ENCODE measurements at places on chromosomes 11 and 22.
A peak's percentile ranks its signal among the peaks of the same experiment; 100 is the strongest.

- DNase-seq = no peak
Measured at GRCh38 chr22:35460688-35461087, 60.7 kb downstream of the MCM5 start.

- DNase-seq = no peak
Measured at GRCh38 chr22:44098966-44099530, 74.9 kb downstream of the PARVB start.

- no peak for DNase-seq
Measured at GRCh38 chr11:64150051-64150450, 15.9 kb downstream of the MACROD1 start.

GRCh38 chr11:96154802-96155520 lies 188.0 kb downstream of the MAML2 start:
- DNase-seq = no peak

GRCh38 chr11:132671851-132672370 lies 860.4 kb downstream of the OPCML start:
- DNase-seq = no peak

DNA sequence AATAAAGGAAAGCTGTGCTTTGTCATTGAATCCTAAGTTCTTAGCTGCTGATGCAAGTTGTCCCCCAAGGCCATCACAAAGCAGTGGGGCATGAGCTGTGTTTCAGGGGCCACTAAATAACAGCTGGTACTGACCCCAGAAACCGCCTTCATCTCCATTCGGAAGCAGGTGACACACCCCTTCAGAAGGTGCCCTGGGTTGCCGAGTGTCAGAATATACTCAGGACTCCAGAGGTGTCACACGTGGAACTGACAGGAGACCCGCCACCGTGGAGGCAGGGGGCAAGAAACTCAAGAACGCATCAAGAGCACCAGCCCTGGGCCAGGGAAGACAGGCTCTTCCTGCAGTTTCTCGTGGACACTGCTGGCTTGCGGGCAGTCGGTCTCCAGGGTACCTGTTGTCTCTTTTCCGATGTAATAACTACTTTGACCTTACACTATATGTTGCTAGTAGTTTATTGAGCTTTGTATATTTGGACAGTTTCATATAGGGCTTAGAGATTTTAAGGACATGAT lies 41.5 kb downstream of the PPP2R1B start:
- no peak for DNase-seq

DNA sequence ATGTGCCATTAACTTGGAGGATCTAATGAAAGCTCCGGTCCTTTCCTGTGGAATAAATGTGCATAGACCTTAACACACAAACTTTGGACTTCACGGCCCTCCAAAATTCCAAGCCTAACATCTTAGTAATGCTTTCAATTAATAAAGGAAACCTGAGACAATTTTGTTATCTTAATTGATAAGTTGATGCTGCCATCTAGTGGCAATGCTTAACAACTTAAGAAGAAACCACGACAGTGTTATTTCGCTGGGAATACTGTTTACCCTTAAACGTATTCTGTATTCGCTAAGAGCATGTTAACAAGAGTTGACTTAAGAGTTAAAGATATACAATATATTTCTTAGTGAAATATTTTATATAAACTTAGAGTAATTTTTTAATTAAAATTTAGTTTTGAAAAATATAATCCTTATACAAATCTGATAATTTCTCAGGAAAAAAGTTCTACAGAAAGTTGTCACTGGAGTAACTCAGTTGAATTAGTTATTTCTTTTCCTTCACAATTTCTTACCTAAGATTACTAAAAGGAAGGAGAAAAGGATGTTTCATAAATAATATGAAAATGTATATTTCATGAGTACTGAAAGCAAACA lies 35.0 kb upstream of the OR9G4 start:
- DNase-seq = peak; percentile 4

DNA sequence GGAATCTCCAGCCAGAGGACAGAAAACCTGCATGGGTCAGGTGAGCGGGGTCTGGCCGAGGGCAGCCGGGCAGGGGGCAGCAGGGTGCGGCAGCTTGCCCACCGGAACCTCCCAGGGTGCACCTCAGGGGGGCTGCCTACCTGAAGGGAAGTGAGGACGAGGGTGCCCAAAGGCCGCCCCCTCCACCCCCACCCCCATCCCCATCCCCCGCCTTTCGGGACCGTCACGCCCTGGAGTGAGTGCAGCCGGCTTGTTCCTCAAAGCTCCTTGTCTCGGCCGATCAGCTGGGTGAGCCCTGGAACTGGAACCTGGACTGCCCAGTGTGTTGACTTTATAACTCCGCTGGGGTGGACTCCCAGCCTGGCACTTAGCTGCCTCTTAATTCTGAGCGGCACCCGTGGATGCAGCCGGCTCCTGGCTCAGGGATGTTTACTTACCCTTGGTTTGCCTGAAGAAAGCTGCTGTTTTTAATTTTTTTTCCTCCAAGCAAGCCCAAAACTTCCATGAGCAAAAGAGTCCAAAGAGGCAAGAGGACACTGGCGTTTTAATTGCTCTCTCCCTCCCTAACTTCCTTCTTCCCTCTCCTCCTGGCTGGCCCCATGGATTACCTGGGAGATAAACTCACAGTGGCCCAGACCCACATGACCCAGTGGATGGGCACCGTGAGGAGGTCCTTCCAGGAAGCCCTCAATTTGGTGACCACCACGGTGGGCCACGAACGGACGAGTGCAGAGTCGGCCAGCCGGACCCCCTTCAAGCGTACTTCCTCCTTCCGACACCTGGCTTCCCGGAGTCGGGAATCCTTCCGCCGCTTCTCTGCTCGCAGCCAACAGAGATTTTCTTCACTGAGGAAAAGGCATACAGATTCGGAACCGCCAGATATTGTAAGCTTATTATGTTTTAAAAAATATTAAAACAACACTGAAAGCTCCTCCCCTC lies 87.8 kb upstream of the CRYBB3 start:
- DNase-seq = no peak

DNA sequence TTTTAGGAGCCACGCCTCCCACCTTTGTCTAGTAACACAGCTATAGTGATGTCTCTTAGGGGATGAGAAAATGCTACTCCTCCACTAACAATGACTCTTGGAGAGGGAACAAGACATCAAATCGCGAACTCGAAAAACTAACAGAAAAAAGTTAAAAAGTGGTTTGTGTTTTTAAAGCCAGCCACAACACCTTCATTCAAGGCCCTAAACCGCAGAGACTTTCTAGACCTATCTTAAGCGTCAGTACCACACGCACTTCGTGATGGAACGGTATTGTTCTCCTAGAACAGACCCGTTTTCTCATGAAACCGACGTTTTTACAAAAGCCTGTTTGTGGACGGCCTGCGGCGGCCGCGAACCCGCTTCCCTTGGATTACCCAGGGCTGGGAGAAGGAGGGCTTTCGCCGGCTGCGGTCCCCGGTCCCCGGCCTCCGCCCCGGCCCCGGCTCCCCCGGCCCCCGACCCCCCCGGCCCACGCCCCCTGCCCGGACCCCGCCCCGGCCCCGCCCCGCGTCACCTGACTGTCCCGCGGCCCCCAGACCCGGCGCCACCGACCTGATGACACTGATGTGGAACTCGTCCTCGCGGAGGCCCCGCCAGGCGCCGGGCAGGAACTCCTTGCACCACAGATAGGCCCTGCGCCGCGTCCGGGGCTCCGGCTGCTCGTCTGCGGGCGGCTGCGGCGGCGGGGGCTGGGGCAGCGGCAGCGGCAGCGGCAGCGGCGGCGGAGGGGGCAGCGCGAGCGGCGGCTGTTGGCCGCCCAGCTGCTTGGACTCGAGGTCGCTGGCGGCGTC lies 718 bp downstream of the CHKA start:
- no peak for DNase-seq

DNA sequence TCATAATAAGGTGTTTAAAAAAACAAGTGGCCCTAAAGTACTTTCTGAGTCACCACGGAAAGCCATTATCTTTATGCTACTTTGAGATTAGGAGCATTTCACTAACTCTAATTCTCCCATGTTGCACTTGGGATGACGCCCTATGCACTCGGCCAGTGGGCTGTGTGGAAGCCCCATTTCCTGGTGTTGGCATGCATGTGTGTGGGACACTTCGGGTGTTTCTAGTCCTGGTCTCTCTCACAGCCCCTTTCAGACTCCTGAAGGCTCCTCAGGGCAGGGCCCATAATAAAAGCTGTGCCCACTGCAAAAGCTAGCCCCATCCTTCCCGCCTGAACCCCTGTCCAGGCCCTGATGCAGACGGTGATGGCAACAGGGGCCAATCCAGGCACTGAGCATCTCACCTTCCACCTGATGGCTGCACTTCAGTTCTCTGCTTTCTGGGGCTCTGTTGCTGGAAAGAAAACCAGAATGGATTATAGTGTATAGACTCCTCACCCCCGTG lies 14.9 kb upstream of the FXYD2 start:
- DNase-seq = no peak

DNA sequence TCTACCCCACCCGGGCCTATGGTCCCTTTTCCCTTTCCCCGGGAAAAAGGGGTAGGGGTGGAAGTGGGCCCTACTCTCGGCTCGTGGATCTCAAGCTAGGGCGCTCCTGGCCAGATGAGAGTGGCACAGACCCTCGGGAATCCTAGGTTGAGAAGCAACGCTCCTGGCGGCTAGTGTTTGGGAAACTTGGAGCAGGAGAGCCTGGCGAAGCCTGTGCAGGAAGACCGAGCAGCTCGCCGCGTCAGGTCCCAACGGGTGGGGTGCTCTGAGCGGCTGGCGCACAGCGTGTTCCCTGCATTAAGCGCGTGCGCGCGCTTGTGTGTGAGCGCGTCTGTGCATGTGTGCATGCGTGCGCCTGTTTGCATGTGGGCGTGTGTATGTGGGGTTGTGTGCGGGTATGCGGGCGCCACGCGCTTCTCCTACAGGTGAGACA lies 7.1 kb upstream of the FLI1 start:
- no peak for DNase-seq

- no peak for DNase-seq
Measured at GRCh38 chr11:108516125-108516524, 17.9 kb upstream of the POGLUT3 start.

DNA sequence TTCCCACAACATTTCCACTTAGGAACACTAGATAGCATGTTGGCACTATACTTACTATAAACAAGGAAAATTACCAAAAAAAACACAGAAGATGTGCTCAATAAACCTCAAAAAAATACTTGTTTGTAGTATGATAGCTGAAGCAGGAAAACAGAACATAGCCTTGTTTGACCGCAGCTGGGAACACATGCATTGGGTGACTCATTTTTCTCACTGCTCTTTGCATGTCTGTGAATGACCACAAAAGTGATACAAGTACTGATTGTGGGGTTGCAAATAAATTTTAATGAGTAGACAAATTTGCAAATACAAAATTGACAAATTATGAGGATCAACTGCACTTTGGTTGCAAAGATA lies 22.8 kb upstream of the GUCY1A2 start:
- DNase-seq = peak; percentile 28

- DNase-seq = no peak
Measured at GRCh38 chr11:75720639-75721038, 3.0 kb downstream of the MOGAT2 start.

DNA sequence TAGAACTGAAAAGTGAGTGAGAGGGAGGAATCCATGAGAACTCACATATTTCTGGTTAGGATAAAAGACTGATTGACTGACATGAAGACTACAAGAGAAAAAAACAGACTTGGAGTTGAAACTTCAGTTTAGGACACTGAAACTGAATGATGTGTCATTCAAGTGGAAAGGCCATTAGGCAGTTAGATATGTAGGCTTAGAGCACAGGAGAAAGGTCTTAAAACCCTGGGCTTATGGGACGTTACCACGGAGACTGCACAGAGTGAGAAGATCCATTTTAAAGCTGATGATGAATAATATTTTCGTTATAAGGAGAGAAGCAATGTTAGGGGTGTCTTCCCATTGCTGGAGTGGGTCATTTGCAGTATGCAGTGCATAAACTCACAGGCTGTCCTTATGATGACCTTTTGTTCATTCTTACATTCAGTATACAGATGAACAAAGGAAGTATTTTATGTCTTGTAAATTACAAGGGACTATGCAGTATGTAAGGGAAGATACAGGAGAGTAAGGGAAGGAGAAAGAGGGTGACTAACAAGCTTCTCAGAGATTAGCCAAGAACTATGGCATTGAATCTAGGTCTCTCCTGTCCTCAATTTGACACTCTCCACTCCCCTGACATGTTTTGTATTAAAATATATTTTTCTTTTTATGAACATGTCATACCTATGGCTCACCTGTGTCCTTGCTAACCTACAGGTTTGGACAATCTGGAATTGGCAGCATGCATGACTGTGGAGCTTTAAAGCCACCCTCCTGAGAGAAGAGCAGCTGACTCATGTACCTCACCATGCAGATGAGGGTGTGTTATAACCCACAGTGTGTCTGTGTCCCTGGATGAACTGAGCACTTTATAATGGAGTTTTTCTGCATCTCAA lies 63.7 kb downstream of the MAML2 start:
- no peak for DNase-seq

- no peak for DNase-seq
Measured at GRCh38 chr22:45896153-45896951, 80.6 kb downstream of the WNT7B start.

DNA sequence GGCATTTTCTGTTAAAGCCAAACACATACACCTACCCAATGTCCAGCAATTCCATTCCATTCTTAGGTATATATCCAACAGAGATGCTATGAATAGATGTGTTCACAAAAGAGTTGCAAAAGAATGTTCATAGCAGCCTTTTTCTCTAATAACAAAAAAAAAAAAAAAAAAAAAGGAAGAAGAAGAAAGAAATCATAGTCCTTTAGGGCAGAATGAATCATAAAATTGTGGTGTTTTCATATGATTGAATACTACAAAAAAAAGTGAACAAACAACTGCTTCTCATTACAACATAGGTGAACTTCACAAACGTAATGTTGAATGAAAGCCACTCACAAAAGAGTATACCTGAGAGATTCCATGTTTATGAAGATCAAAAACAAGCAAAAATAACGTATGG lies 66.8 kb upstream of the GRK3 start:
- DNase-seq = no peak

- DNase-seq = no peak
Measured at GRCh38 chr11:73308003-73308960, at the start of gene ARHGEF17. TSS of gene ARHGEF17 (plus strand) at chr11:73308276. CDS start at chr11:73308639, 363 bp downstream.

GRCh38 chr11:68942751-68943271 lies 38.0 kb downstream of the MRGPRD start:
- DNase-seq = no peak

- DNase-seq = no peak
Measured at GRCh38 chr22:49620003-49620556, 207.6 kb downstream of the BRD1 start.

GRCh38 chr11:112339566-112339965 lies 78.9 kb upstream of the PLET1 start:
- DNase-seq = no peak

Measured in GM04503 (cell line).